CD4-positive, alpha-beta T cell treated with Interleukin-4 for 1 hour (primary cell): ENCODE measurements at places on chromosomes 5 and 9.

DNA sequence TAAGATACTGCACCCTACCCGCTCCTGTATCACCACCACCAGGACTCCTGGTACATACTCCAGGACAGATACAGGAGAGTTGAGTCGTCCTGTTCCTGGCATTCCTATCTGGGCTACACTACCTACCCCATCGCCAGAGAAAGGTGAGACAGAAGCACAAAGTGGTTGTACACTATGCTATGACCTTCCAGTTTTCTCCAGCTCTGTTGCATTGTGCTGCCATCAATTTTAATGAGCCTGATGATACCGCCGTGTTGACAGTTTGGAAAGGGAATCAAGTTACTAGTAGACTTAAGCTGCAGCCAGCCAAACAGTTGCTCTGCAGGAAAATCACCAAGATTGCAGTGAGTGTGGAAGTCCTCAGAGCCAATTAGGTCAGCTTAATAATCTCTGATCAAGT lies 35.2 kb downstream of the ANP32B start:
- DNase-seq: no peak

DNA sequence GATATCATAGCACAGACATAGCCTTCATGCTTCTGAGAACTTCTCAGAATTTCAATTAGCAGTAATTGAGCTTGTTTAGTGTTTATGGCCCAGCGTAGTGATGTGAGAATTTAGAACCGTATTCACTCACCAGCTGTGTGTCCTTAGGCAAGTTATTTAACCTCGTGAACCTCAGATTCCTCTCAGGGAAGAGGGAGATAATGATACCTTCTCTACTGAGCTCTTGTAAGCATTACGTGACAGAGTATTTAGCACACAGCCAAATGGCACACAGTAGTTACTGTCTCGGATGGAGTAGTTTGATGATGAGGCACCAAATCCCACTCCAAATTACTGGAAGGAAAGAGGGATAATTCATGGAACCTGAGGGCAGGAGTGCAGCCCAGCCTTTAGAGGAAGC lies 429.3 kb downstream of the CCDC171 start:
- DNase-seq: no peak

DNA sequence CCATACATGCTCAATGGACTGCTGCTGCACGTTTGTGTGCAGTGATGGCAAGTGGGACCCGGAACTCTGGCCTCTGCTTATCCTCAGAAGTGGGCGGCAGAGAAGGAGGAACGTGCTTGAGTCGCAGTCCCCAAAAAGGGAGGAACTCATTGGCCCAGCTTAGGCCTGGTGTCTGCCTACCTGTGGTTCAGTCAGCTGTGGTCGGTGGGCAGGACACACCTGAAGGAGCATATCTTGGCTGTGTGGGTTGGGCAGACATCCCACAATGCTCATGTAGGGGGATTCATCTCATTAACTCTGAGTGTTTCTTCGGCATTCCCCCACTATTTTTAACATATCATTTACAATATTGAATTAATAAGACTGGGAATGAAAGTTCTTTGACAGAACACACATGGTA lies 122.9 kb upstream of the IL12B start:
- no peak for DNase-seq

DNA sequence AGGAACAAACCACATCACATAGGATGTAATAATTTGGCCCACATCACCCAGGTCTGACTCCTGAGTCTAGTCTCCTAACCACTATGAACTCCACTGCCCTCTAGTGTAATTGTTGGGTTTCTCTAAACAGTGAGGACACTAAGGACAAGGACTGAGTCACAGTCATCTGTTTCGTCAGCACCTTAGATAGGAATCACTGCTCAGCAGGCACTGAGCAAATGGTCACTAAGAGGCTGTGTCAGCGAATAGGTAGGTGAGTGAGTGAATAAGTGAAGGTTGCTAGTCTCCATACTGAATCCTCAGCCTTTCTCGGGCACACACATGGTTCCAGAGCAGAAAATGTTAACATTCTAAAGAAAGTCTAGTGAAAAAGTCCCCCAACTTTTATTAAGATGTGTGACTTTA lies 278.6 kb downstream of the SPOCK1 start:
- DNase-seq: no peak

DNA sequence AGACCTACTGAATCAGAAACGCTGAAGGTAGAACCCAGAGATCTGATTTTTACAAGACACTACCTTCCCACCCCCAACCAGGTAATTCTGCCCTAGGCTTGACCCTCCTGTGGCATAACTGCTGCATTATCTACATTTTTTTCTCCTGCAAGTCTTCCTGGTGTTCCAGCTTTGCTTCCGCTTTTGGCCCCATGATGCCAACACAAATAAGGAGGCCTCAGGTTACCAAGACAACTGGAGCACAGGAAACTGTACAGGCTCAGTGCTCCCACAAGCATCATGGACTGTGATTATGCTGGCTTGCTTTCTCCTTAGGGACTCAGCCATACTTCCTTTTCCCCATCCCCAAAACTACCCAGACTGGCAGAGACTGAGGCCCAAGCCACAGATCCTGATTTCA lies 6.6 kb upstream of the MSMP start:
- no peak for DNase-seq

- DNase-seq: no peak
These were observed 42.3 kb downstream of the NSUN2 start for GRCh38 chr5:6590581-6590980.

- DNase-seq: no peak
These were observed 98.6 kb downstream of the OSTF1 start for GRCh38 chr9:75186767-75187380.

- DNase-seq: no peak
These were observed 393.9 kb upstream of the RIOK2 start for GRCh38 chr5:97576956-97577355.

- no peak for DNase-seq
These were observed 1053.5 kb downstream of the NR2F1-AS1 start for GRCh38 chr5:92527311-92528078.

- DNase-seq: no peak
These were observed 68.7 kb upstream of the GRHPR start for GRCh38 chr9:37353791-37354190.

DNA sequence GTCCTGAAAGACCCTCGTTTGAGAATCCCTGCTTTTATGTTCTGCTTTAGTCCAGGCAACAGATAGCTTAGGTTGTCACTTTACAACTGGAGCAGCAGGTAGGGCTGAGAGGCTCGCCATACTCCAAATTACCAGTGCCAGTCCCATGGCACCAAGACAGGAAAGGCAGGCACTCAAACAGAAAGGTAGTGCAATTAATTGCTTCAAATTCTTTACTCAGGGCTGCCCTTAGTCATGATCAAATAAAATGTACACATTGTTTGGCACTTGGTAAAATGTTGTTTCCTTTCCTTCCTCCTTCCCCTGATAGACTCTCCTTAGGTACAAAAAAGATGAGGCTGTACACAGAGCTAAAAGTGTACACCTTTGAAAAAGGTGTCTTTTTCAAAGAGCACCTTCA lies 115.8 kb upstream of the CCDC152 start:
- DNase-seq: no peak
